ENCODE measurements at places on chromosomes 1 and 21.
A peak's percentile ranks its signal among the peaks of the same experiment; 100 is the strongest.

GRCh38 chr1:225422795-225423517 lies 4.9 kb downstream of the LBR start:
- DNase-seq, result no peak

GRCh38 chr1:245465666-245466065 lies 310.9 kb downstream of the KIF26B start:
- DNase-seq, result no peak

DNA sequence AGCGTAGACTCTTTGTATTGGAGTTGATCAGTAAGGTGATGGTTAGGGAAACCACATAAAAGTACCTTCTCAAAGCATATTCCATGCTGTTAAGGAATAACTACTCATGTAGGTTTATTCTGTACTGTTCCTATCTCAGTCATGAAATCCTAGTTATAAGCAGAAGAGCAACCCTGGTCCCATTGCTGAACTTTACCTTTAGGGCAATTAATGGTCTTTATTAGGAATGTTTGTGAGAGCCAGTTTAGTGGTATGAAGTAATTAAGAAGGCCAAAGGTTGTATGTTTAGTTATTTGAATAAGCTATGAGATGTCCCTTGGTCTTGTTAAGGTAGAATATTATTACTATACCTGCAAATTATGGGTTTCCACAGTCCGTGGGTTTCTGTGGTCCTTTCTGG lies 44.0 kb downstream of the ACP6 start:
- DNase-seq, result no peak

- no peak for DNase-seq
Measured at GRCh38 chr1:26574018-26574417, 44.5 kb downstream of the RPS6KA1 start.

GRCh38 chr1:1441002-1441888 lies 5.8 kb downstream of the VWA1 start:
- DNase-seq, result peak; percentile 59

GRCh38 chr1:13948396-13948795 lies 248.4 kb downstream of the PRDM2 start:
- no peak for DNase-seq

- DNase-seq, result no peak
Measured at GRCh38 chr1:91038582-91038981, 16.7 kb upstream of the ZNF644 start.

- no peak for DNase-seq
Measured at GRCh38 chr1:61481315-61481715, 243.6 kb downstream of the TM2D1 start.

GRCh38 chr1:31434101-31434871 lies 21.3 kb downstream of the SERINC2 start:
- no peak for DNase-seq

DNA sequence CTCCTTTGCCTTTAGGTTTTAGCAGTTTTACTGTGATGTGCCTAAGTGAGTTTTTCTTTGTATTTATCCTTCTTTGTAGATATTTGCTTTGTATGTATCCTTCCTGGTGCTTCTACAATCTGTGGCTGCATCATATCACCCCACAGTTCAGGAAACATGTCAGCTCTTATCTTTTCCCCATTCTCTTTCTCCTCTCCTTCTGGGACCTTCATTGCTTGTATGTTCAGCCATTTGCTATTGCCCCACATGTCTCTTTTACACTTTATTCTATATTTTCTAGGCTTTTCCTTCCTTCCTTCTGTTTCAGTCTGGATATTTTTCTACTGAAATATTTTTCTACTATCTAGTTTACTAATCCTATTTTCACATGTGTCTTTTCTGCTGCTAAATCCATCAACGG lies 14.9 kb downstream of the KNCN start:
- DNase-seq, result no peak

- DNase-seq, result peak; percentile 64
Measured at GRCh38 chr1:111769517-111770146, 13.9 kb downstream of the DDX20 start.

GRCh38 chr21:28856588-28857250 lies 136.0 kb downstream of the LTN1 start:
- DNase-seq, result no peak

GRCh38 chr1:247295274-247295684 lies 36.4 kb downstream of the ZNF496 start:
- no peak for DNase-seq

- no peak for DNase-seq
Measured at GRCh38 chr1:183161391-183161790, 24.7 kb upstream of the LAMC2 start.

DNA sequence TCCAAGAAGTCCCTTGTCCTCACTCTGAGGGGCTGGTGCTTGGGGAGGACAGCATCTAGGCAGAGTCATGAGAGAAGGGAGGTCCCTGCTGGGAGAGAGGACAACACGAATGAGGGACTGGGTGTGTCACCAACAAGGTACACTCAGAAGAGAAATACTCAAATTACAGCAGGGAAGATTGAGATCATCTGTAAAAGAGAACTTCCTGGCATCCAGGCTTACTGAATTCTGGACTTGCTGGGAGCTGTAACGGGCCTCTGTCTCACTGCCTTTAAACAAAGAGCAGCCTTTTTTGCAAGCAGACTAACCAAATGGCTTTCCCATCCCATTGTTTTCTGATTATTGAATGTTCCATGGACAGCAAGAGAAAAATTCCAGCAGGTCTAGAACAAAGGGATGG lies 195.7 kb upstream of the RAB4A start:
- peak; percentile 7 for DNase-seq

GRCh38 chr1:224736619-224737352 lies 120.7 kb downstream of the CNIH3 start:
- no peak for DNase-seq

DNA sequence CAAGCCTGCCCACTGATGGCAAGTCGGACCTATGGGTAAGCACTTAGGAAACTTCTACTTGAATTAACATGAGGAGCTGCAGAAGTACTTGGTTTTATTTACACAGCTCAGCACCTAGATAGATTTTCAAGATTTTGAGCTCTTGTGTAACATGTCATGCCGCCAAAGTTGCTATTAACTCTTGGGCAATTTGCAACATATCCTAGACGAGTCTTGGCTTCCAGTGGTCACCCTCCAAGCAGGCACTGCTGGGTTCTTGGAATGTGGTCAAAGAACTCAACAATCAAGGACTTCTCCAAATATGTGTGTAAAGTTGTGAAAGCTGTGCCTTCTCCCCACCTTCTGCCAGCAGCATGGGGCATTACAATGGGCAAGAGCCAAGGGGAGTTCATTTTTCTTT lies 17.8 kb upstream of the GUCA2B start:
- DNase-seq, result no peak

DNA sequence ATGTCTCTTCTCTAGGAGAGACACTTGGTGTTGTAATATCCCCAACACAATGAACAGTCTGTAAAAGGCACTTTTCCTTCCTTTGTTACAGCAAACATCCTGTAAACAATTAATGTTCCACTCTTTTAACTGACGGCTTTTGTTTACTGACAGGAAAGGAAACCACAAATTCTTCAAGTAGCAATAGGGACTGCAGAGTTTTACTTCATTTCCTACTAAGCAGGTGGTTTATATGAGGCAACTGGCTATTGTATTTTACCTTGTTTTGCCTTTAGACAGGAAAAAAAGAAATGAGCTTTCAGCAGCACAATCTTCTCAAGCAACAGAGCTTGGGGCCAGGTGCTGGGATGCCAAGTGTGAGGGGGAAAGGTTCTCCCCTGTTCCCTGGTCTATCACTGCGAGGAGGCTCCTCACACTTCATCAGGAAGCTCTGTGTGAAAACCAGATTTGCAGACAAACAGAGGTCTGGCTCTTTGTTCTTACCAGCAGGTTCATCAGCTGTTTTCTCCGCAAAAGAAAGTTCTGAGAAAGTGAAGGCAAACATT lies 51.2 kb downstream of the SIPA1L2 start:
- no peak for DNase-seq

DNA sequence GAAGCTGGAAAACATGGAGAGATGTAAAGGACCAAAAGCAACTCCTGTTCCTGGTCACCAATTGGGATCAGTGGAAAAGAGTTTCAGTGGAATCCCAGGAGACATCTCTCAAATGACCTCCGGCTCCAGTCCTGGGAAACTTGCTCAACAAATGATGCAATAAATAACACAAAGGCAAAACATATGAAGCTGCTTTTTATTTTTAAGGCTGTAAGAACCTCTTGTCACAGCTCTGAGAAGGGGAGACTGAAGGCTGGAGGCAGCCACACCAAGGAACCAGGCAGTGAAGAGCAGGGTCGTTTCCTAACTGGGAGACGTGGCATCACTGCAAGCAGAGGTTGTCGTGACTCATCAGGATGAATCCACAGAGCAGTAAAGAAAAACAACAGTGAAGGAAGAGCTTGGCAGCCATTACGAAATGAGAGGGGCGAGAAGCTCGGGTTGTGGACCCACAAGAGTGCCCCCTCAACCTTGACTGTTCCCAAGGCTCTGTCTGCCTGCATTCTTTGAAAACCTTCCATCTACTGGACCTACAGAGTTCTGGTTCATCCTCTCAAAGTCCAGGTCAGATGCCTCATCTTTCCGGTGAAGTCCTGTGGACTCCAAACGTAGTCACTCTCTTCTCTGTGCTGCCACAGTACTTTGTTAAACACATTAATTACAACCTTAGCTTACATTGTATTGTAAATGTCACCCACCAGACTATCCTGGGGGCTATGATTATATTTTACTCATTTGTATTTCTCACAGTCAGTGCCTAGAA lies 32.1 kb downstream of the JAK1 start:
- no peak for DNase-seq

DNA sequence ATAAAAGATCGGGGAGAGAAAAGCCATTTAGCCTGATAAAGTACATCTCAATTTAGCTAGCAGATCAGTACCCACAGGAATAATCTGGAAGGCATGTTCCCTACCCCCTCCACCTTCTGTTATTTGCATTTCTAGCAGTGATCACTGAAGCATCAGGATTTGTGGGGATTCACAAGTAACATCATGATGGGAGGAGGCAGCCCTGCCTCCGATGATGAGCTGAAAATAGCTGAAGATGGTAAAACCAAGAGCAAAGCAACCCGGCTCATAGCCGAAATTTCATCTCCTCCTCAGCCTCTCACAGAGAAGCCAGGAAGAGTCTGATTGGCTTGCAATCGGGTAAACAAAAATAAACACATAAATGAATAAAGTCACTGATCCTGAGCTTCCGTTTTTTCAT lies 2.4 kb downstream of the CCSAP start:
- DNase-seq, result no peak

DNA sequence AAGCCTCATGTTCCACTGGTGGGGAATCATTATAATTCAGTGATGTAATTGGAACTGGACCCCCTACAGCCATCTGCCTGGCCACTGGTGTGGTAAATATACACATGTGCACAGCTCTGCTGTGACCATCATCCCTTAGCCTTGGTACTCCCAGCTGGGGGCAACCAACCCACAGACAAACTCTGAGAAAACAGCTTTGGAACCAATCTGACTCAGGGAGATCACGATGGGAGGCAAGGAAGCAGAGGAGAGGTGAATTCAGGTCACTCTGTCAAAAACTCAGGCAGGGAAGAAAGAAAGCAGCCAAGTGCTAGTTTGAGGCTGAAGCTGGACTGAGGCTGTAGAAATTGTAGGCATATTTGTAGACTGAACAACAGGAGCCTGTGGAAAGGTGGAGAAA lies 197.8 kb upstream of the GALNT2 start:
- no peak for DNase-seq

GRCh38 chr1:232292239-232292638 lies 337.7 kb downstream of the SIPA1L2 start:
- DNase-seq, result no peak

GRCh38 chr1:231046730-231047395 lies 6.8 kb upstream of the FAM89A start:
- DNase-seq, result no peak

GRCh38 chr1:196376630-196377328 lies 231.5 kb downstream of the KCNT2 start:
- DNase-seq, result no peak

DNA sequence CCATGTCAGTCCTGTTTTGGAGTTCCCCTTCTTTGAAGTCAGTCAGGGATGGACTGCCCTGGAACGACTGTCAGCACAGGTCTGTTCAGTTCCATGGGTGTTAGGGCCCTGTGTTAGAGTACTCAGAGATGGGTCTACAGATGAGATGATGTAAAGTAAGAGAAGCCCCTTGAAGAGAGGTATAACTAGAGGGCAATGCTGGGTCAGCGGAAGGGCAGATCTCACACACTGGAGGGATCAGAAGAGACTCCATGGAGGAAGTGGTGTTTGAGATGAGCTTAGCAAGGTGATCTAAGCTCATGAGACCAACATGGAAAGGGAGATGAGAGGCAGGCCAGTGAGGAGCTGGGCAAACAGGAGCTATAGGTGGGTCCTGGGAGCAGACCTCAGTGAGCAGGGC lies 7.6 kb downstream of the PPFIA4 start:
- no peak for DNase-seq

GRCh38 chr21:36186081-36186480 lies 29.5 kb downstream of the DOP1B start:
- DNase-seq, result no peak

DNA sequence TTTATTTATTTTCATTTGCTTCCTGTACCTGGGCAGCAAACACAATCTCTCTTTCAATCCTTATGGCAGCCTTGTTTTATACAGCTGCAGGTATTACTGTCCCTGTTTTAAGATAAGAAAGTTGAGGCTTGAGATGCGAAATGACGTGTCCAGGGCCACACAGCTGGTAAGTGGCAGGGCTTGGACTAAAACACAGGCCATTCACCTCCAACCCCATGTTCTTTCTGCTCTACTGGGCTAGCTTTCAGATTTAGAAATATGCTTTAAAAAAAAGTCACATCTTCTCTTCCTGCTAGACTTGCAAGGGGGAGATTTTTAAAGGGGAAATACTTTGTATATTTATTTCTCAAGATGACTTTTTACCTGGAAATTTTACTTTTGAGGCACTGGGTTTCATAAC lies 62.8 kb downstream of the CNST start:
- DNase-seq, result no peak

GRCh38 chr21:19844334-19844733 lies 1153.9 kb upstream of the NCAM2 start:
- no peak for DNase-seq

DNA sequence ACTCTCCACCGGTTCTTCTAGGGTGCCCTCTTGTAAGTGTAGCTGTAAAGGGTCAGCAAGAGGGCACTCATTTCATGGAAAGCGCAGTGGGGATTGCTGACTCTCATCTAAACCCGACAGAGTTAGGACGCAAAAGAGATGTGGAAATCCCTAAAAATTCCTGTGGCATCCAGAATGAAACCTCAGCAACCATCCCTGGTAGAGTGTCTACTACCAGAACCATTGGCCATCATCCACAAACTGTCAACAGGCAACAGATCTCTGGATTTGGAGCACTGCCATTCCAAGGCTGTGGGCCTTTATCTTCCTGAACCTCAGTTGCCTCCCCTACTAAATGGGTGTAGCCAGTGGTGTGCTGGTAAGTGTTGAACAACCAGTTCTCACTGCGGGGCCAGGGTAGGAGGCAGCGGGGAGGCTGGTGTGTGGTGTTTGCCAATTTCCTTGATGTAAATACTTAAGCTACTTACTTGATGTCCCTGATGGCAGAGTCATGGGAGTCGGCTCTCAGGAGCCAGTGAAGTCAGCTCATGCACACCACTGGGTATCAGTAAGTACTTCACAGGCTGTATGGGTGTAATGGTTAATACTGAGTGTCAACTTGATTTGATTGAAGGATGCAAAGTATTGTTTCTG lies 195.8 kb downstream of the KAZN start:
- DNase-seq, result no peak

Measured in activated CD8-positive, alpha-beta memory T cell treated with anti-CD3 and anti-CD28 coated beads, Interleukin-2, amount 10 ng/mL, durations not matched to agents 7 days and 5 days (primary cell).